ENCODE measurements at places on chromosomes 3 and 15.
A peak's percentile ranks its signal among the peaks of the same experiment; 100 is the strongest.

- DNase-seq, result no peak
Observed at GRCh38 chr15:62991698-62992097, 50.8 kb upstream of the TPM1 start.

DNA sequence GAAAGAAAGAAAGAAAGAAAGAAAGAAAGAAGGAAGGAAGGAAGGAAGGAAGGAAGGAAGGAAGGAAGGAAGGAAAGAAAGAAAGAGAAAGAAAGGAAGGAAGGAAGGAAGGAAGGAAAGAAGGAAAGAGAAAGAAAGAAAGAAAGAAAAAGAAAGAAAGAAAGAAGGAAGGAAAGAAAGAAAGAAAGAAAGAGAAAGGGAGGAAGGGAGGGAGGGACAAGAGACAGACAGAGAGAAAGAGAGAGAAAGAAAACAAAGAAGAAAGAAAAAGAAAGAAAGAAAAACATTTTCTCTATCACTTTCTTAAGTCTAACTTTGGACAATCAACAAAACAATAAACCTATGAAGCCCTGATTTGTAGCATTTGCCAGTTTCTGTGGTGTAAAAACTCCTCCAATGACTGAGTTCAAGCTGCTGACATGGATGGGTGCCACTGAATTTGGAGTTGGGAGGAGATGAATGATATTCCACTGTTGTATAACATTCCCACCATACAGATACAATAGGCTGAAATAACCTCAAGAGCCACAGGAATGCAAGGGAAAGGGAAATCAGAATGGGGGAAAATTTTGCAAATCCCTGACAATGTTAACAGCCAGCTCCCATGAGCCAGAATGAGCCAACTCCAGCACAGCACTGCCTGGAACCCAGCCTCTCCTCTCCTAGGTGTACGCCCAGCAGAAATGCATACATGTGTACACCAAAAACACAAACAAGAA is 15.0 kb upstream of the RTP3 start:
- DNase-seq, result no peak

GRCh38 chr3:15800327-15800726 is 2.5 kb upstream of the ANKRD28 start:
- DNase-seq, result no peak

DNA sequence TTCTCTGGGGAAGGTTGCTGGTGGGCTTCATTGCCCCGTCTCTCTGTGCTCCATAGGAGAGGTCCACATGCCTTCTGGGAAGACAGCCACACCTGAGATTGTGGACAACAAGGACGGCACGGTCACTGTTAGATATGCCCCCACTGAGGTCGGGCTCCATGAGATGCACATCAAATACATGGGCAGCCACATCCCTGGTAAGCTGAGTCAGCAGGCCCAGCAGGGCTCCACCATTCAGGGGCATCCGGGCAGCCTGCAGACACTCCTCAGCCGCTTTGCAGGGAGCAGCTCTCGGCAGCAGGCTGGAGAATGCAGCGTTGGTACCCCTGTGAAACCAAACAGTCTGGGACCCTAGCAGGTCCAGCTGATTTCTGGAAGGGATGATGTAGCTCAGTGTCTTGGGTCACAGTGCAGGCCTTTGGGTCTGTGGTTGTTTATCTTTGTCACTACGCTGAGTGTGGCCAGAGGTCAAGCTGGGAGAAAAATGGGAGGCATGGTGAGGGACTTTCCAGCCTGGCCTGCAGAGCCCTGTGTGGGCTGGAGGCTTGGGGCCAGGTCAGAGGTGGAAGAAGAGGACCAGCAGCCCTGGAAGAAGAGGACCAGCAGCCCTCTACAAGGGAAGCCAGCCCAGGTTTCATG is 67.2 kb downstream of the DNASE1L3 start:
- DNase-seq, result no peak

GRCh38 chr3:11736136-11736833 is 92.6 kb upstream of the VGLL4 start:
- DNase-seq, result no peak

DNA sequence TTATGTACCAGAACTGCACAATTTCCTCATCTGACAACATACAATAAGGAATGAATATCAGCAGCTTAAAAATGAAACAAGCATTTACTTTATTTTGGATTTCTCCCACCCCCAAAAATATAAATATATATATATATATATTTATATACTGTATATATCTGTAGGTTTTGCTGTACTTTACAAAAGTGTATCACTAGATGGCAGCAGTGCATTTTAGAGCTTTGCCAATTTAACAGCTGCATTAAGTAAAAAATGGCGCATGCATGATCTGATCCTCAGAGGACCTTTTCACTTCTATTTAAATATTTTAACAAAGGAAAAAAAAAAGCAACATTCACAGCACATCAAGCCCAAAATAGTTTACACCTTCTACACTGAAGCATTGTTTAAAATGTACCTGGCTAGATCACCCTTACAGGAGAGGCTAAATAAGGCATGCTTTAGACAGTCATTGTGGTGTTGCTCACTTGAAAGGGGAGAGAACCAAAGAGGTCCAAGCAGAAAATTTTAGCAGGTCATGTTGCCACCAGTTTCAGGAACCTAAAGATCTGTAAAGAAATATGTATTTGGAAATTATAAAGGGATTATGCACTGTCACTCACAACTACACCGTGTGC is 72.6 kb downstream of the NPTN start:
- DNase-seq, result no peak

- DNase-seq, result peak; percentile 27
Observed at GRCh38 chr3:115040673-115041286, 106.3 kb downstream of the ZBTB20 start.

DNA sequence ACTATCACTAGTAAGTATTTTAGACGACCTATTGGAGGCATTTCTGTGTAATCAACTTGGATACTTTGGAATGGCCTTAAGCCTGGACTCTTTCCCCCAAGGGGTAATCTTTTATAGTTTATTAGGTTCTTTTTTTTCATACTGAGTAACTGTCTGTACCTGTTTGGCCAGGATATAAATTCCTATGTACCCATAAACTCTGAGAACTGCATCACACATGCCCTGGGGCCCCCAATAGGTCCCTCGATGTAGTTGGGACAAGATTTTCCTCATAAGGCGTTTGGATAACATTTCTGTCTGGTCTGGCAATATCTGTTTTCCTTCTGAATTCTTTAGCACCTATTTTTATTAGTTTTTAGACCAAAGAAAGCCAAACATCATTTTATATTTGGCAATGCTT is 86.4 kb upstream of the WNT7A start:
- no peak for DNase-seq
